ENCODE measurements at places on chromosomes 7 and 10.

DNA sequence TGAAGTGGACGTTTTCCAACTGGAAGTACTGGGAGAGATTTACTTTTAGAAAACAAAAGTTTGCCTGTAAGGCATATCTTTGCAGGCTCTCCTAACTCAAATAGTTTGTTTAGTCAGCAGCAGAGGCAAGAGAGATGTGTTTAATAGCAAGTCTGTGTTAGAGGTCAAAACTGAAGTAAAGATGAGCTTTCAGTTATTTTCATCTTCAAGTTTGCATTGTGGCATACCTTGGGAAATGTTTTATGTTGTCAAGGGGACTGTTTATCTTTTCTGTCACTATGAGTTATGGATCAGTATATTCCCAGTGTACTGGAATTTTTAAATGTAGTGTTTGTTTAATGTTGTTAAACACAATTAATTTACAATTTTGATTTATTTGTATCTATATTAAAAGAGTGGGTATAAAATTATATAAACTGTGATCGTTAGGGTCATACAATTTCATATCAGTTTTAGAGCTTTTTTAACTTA, 169.7 kb upstream of the PPP1R3A start:
- DNase-seq, result no peak

- no peak for DNase-seq
Observed at GRCh38 chr10:112314822-112315474, 31.7 kb downstream of the TECTB start.

- DNase-seq, result no peak
Observed at GRCh38 chr10:63365976-63366765, 99.6 kb downstream of the JMJD1C start.

DNA sequence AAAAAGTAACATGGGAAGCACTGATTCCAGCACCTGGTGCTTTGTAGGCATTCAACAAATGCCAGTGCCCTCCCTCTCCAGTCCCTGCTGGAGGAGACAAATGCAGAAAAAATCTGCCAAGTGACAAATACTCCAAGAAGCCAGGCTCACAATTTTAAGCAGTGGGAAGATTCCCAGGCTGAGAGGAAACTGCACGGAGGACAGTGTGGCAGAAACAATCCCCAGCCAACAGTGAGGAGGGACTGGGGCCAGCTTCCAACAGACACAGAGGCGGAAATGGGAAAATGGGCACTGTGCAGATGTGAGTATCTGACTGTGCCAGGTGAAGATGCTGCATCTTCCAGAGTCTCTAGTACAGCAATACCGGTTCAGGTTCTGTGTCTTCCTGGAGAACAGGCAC, 106.3 kb downstream of the SLIT1 start:
- DNase-seq, result no peak

DNA sequence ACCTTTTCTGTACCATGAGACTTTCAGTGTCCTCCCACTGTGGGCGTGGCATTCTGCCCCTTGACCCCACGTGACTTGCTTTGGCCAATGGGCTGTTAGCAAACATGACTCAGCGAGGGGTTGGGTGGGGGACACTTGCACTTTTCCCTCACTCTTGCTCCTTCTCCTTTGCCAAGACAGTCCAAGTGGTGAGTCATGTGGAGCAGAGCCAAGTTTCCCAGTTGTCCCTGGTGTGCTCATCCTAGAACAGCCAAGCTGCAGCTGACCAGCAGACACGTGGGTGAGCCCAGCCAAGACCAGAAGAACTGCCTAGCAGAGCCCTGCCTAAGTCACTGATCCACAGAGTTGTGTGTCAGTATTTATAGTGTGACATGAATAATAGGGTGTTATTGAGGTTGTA, 82.8 kb upstream of the CPXM2 start:
- DNase-seq, result no peak

DNA sequence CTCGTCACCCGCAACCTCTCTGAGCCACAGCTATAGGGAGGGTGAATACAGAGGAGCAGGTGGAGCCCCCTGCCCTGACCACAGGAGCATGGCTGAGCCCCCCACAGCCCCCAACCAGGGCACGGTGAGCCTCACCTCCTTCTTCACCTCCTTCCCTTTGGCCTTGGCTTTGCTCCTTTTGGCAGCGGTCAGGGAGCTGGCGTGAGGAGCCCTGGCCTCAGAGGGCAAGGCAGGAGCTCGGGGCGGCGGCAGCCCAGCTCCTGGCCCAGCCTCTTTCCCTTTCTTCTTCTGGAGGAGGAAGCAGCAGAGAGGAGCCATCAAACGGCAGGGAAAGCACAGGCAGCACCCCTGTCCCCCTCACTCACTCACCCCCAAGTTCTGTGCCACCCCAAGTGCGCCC, 42.2 kb downstream of the SLC29A4 start:
- no peak for DNase-seq

- no peak for DNase-seq
Observed at GRCh38 chr10:133364645-133365431, 7.0 kb upstream of the FUOM start.

DNA sequence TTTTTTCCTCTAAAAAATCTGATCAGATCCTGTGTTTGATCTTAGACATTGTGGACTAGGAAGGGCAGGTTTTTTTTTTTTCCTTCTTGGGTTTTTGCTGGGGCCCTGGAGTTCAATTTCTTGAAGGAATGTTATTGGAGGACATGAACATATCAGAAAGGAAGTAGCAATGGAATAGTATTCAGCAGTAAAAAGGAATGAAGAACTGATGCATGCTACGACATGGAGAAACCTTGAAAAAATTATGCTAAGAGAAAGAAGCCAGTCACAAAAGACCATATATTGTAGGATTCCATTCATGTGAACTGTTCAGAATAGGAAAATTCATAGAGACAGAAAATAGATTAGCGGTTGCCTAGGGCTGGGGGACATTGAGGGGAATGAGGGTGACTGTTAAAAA, 34.0 kb downstream of the FGF8 start:
- DNase-seq, result no peak

- DNase-seq, result no peak
Observed at GRCh38 chr7:51256209-51256781, 60.3 kb downstream of the COBL start.

- DNase-seq, result no peak
Observed at GRCh38 chr7:41874201-41874785, 171.4 kb upstream of the INHBA start.

GRCh38 chr10:23338155-23338828, 6.3 kb downstream of the C10orf67 start:
- DNase-seq, result no peak

DNA sequence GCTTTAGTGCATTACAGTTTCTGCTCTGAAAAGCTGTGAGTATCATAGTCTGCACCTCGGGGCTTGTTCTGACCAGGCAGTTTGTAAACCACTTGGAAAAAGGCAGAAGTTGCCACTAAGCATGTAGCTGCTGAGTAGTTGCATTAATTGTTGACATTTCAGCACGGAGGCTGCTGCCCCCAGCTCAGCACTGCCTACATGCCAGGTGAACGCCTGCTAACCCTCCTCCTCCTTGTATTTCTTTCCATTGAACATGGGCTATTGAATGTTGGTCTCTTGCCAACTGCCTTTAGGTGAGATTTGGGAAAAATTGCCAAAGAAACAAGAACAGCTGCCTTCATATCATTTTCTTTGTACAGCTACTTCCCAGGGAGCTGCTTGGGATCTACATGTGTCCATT, 164.2 kb downstream of the RAPGEF5 start:
- DNase-seq, result no peak

DNA sequence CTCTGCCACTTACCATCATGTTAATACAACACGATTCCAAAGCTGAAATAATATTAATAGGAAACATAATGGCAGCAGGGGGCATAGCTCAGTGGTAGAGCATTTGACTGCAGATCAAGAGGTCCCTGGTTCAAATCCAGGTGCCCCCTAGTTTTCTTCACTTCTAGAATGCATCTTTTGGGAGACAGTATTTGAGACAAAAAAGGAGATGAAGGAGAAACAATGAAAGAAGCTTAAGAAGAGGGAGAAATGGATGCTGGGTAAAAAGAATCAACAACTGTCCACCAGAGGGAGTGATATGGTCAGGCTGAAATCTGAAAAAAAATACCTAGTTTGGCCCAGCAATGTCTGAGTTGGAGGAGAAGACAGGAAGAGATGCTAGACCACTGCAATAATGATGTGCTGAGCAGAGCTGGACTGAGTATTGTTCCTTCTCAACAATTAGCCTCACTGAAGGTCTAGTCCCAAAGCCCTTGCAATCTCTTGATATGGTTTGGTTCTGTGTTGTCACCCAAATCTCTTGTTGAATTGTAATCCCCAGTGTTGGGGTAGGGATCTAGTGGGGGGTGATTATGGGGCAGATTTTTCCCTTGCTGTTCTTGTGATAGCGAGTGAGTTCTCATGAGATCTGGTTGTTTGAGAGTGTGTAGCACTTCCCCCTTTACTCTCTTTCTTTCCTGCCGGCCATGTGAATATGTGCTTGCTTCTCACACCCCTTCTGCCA, 48.3 kb downstream of the ZNF783 start:
- no peak for DNase-seq

- DNase-seq, result no peak
Observed at GRCh38 chr10:36126076-36126475, 484.0 kb upstream of the FZD8 start.

- DNase-seq, result no peak
Observed at GRCh38 chr7:117916309-117916708, 43.1 kb upstream of the CTTNBP2 start.

DNA sequence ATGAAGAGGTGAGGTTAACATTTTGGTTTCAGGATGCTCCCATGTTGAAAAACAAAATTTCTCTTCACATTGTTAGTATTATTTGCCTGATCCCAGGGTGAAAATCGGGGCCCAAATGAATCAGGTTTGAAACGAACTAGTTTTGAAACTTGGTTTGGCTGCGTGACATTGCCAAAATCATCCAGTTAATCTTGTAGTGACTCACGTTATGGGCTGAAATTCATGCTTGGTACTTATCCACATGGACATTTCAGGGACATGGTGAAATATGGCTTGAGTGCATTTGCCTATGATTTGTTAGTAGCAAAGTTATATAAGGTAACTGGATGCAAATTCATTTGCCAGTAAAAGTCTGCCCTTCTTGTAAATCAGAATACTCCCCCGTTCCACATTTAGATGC, 97.3 kb downstream of the CFAP58 start:
- DNase-seq, result no peak

GRCh38 chr10:48446785-48447184, 140.3 kb downstream of the MAPK8 start:
- no peak for DNase-seq

GRCh38 chr7:88253640-88254039, 33.8 kb upstream of the SRI start:
- no peak for DNase-seq

GRCh38 chr7:22357311-22358175, 589 bp upstream of the RAPGEF5 start:
- DNase-seq, result no peak

DNA sequence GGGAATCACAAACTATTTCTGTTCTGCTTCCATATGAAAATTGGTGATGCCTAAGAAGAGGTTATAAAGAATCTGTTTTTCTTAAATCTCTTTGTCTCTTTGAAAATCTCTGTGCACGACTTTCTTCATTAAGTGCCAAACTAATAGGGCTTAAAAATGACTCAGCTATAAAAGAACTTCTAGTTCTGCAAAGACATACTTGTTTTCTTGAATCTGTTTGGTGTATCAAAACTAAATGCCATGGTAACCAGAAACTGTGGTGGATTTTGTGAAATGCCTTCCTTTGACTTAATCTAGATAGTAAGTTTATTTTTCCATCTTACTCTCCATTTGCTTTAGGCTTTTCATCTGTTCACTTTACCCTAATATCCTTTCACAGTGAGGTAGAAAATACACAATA, 417.8 kb downstream of the PARD3 start:
- no peak for DNase-seq

DNA sequence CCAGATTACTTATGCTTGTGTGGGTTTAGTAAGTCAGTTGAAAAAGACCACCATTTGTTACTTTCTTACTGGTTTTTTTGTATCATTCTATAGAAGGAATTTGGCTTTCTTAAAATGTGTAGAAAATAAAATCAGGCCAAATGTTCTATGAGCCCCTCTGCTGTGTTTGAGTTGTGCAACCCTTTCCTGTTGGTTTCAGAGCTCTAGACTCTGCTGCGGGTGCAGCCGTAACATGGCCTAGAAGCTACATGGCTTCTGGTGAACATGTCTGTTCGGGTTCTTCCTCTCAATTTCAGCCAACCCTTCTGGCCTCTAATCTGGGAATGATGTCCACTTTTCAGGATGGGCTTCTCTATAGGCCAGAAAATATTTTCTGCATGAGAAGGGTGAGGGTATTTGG, 56.6 kb upstream of the RAB18 start:
- no peak for DNase-seq

DNA sequence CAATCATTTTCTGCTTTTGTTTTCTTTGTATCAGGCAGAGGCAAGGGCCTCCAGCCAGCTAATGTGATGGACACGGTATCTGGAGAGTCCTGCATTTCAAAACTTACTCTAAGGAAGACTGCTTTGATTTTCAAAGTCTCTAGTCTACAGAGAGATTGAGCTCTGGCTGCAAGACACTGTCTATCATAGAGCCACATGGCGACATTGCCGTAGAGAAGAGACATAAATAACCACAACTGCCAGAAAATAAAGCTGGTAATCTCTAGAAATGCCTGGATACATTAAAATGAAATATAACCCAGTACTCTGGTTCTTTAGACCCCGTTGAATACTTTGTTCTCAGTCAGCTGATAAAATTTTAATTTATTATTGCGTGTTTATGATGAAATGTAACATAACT, 90.8 kb downstream of the OTUD1 start:
- DNase-seq, result no peak

- no peak for DNase-seq
Observed at GRCh38 chr7:16210171-16210570, 211.2 kb downstream of the CRPPA start.

DNA sequence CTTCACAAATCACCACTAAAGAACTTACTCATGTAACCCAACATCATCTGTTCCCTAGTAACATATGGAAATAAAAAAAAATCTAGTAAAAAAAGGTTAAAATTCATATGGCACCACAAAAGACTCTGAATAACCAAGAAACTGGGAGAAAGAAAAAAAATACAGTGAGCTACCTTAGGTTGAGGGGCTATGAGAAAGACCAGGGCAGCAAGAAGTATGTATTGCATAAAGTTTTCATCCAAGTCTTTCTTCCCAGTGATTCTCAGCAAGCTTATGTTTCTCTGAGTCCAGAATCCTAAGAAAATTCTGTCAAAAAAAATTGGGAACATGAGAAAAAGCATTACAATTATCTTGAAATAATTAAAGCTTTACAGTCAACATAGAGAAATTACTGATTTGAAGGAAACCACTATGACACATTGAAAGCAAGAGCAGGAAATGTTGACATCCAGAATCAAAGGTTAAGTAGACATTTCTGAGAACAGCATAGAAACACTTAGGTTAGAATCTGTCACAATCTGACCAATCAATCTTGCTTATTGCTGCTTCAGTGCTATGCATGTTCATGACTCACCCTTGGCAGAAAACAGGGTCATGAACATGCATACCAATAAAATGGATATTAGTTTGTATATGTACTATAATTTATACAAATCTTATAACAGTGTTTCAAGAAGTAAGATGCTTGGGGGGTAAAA, 494.0 kb upstream of the POT1 start:
- no peak for DNase-seq

DNA sequence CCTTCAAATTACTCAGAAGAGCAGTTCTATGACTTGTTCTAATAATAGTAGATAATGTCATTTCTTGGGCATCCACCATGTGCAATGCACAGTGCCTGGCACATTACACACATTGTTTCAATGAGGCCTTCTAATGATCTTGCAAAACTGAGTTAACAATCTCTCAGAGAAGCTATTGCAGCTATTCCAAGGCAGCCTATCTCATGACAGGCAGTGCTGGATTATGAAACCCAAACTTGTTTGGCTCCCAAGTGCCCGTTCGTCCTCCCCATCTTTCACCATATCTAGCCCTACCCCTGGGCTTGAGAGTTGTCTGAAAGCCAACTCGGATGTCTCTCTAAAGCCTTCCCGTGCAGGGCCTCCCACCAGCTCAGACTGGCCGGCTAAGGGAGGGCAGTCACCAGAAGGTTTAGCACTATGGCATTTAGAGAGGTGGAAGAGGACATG, 405.1 kb downstream of the PLXNA4 start:
- no peak for DNase-seq
